Retina (tissue), 1 donor: ENCODE measurements at places on chromosomes 2 and 18.

DNA sequence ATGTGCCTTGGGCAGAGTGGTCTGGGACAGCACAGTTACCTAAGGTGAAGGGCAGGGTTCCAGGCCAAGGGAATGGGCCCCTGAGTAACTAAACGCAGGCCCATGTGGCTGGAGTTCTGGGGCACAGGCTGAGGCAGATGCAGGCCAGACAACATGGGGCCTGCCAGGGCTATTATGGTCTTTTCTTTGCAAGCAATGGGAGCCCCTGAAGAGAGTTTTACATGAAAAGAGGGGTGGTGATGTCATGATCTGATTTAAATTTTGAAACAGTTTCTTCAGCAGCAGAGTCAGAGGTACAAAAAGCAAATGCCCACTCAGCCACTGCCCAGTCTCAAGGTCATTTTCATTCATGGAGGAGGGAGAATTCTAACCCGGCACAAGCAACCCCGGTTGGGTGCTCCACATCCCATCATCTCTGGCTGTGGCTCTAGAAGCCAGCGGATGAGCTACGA lies 5.6 kb downstream of the CHST10 start:
- DNase-seq, result no peak

DNA sequence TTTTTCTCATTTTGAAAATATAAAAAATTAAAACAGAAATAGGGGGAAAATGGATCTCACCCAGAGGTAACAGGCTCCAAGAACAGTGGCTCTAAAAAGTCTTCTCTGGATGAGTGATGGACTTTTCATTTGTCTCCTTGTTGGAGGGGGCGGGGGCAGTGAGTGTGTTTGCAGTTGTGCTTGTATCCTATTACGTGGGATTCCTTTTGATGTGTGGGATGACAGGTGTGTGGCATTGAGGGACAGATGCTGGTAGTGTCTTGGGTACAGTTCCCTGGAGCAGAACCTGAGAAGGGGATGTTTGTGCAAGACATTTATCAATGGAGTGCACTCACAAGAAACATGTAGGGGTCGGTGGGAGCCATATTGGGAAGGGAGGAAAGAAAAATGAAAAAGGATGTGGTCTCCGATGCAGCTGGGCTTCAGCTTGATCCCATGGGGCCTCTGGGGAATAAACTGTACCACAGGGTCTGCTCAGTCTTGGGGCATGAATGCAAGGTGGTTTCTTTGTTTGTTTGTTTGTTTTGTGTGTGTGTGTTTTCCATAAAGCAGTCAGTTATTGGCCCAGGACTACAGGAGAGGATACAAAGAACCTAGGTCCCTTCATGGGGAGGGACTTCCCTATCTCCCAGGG lies 120.0 kb upstream of the SLC35G4 start:
- DNase-seq, result no peak

DNA sequence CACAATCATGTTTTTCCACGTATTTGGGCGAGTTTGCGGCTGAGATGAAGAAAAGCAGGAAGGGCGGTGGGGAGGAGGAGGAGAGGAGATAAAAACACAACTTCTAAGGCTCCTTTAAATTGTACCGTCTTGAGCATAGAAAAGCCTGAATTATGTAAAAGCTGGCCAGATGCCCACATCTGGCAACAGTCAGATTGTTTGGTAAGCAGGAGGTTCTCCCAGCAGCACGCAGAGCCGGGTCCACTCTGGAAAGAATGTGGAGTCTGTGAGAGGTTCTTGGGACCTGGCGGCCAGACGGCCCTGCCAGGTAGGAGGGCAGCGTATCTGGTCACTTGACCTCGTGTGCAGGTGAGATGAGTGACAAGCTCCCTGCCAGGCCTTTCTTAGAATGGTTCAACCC lies 215.3 kb upstream of the APCDD1 start:
- no peak for DNase-seq

DNA sequence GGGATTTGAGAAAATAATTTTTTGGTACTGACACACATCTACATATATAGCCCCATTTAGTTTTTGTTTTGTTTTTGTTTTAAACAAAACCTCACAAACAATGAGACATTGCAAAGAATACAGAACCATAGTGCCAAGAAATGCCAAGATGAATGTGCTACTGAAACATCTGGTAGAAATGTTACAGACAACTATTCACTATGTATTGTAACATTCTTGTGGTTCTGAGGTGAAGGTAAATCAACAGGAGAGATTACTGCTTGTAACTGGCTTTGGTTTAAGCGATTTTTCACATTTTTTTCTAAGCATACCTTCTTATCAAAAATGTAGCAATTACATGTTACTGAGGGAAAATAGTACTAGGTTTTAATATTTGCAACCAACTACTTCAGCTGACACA lies 281.3 kb downstream of the ZNF804A start:
- DNase-seq, result no peak

DNA sequence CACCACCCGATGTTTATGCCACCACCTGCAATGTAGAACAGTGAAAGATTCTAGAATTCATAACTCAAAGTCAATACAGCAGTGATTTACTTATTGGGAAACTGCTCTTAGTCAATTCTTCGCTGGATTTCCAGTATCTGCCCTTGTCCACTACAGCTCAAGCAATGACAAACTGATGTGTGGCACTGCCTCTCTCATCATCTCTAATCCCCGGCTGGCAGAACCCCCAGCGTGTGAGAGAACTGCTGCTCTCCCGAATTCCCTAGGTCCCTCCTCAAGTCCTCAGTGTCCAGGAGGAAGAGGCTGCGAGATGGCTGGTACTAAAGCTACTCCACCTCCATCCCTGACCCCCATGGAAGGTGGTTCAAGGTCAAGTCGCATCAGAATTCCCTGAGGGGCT lies 1.6 kb downstream of the TXNL4A start:
- DNase-seq, result peak; percentile 25

GRCh38 chr2:81551040-81551634 lies 1246.6 kb upstream of the LRRTM1 start:
- no peak for DNase-seq

- peak; percentile 28 for DNase-seq
Measured at GRCh38 chr2:121297217-121297830, 12.3 kb upstream of the TFCP2L1 start.

- DNase-seq, result peak; percentile 40
Measured at GRCh38 chr2:67851956-67852824, 210.6 kb downstream of the C1D start.

GRCh38 chr2:73588177-73588576 lies 54.0 kb downstream of the NAT8 start:
- DNase-seq, result no peak
